CD14-positive monocyte (primary cell): ENCODE measurements at places on chromosomes 5 and 9.

DNA sequence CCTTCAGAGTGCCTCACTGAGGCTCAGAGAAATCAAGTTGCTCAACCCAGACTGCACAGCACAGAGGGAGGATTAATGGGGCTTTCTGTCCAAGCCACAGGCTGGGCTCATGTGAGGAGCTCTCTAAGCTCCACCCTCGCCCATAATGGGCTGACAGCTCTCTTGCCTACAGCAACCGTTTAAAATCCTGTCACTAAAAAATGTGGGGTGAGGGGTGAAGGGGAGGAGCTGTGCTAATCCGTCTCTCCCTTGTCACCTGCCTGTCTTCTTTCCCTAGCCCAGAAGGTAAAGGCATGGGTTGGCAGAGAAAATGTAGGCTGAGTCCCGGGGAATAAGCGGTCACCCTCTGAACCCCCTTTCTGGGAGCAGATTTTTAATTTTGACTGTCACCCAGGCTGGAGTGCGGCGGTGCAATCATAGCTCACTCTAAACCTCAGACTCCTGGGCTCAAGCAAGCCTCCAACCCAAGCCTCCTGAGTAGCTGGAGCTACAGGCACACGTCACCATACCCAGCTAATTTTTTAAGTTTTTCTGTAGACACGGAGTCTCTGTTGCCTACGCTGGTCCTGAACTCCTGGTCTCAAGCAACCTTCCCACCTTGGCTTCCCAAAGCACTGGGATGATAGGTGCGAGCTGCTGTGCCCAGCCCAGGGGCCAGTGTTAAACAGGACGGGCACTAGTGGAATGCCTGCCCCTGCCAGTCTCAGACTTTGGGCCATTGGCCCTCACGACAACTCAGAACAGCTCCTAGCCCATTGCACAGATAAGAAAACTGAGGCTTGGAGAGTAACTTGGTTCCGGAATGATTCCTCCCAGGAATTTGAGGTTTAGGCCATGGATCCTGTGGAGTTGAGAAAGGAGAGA, 89.5 kb downstream of the LMX1B start:
- DNase-seq = no peak

DNA sequence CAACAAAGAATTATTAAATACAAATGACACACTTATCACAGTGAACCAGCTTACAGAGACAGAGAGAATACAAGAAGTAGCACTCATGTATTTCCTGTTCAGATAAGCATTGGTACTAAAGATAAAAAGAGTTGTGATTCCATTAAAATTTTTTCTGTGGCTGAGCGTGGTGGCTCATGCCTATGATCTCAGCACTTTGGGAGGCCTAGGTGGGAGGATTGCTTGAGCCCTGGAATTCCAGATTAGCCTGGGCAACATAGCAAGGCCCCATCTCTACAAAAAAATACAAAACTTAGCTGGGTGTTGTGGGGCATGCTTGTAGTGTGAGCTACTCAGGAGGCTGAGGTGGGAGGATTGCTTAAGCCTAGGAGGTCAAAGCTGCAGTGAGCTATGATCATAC, 32.9 kb downstream of the FCHO2 start:
- DNase-seq = no peak

GRCh38 chr5:14706615-14707021, 42.1 kb downstream of the OTULIN start:
- no peak for DNase-seq

DNA sequence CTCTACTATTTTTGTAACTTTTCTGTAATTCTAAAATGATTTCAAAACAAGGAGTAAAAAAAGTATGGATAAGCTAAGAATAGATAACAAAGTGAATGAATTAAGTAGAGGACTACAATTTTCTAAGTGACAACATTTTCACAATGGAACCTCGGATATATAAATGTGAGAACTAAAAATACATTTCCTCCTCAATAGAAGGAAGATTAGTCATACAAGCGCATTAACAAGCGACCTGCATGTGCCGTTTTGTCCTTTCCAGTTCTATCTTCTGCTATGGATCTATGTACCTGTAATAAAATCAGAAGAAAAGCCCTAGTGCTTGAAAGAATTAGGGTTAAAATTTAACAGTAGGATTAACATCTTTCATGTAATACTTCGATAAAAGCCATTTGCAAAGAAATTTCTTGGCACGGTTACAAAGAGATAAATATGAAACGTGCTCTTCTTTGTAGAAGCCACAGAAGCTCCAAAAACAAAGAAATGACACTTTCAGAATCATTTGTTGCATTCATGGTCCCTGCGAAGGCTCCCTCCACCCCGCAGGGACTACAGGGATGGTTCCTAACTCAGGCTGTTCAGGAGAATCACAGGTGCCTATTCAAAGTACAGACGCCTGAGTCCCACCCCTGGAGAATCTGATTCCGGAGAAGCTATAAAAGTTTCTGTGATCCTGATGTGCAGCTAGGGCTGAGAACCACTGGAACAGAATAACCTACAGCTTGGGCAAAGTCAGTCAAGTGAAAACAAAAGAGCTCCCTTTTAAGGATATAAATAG, 216.6 kb upstream of the EFNA5 start:
- DNase-seq = no peak

- DNase-seq = no peak
These were observed 2019.5 kb upstream of the NUDT12 start for GRCh38 chr5:105581988-105582690.

DNA sequence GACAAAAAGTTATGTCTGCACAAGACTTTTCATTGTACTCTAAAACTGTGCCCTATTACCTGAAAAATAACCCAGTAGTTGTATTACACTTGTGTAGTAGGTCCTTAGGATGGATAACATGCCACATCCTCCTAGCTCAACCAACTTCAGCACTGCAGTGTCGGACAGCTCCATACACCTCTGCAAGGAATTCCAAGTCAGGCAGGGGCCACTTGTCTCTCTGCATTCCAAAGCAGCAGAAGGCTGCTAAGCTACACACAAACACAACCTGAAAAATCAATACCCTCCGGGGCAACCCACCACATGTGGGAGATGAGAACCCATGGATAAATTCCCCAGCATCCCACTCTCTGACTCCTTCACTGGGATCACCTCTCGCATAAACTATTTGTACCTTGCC, 50.2 kb downstream of the MED10 start:
- DNase-seq = no peak
